Smooth muscle cell of trachea (primary cell): ENCODE measurements at places on chromosomes 6 and 20. TPM values are rescaled to one million over a fixed set of nuclear protein-coding genes. Genes with fewer than 3 reads are reported as not detected.

Gene DEFB128
- total RNA-seq, result not detected in 2 replicates

Gene PAQR8
- total RNA-seq, result 6.5 and 7.1 TPM in 2 replicates

Gene RTEL1
- 12.2 and 14.7 TPM in 2 replicates for total RNA-seq

Gene CDS2
- total RNA-seq, result 33.7 and 39.4 TPM in 2 replicates

Gene OR2J3
- total RNA-seq, result not detected in 2 replicates

Gene BCL2L1
- total RNA-seq, result 68.7 and 87.5 TPM in 2 replicates

Gene SCRT2
- total RNA-seq, result not detected in 2 replicates

Gene RNF182
- total RNA-seq, result 2.3 and 3.8 TPM in 2 replicates

Gene TRIM40
- not detected in 2 replicates for total RNA-seq

Gene PRR18
- total RNA-seq, result not detected in 2 replicates

Gene BNIP5
- total RNA-seq, result not detected in 2 replicates

Gene BMP6
- 0.87 and 1.3 TPM in 2 replicates for total RNA-seq

Gene ZFP57
- total RNA-seq, result 0.17 and 0.29 TPM in 2 replicates

Gene MICA
- total RNA-seq, result 34.9 and 37.7 TPM in 2 replicates

Gene RUNX2
- total RNA-seq, result 2.2 and 4.5 TPM in 2 replicates

Gene KCNK17
- total RNA-seq, result not detected in 2 replicates

Gene AKAP7
- 3.1 and 3.8 TPM in 2 replicates for total RNA-seq

Gene IMPG1
- total RNA-seq, result not detected in 2 replicates

Gene APOM
- 1.0 and 1.3 TPM in 2 replicates for total RNA-seq

Gene SENP6
- total RNA-seq, result 58.9 and 76.6 TPM in 2 replicates

Gene SLC17A4
- total RNA-seq, result not detected in 2 replicates

Gene SIRPA
- 25.7 and 26.5 TPM in 2 replicates for total RNA-seq

Gene SYCP2L
- not detected in 2 replicates for total RNA-seq

Gene HCK
- total RNA-seq, result not detected in 2 replicates

Gene ZSCAN31
- total RNA-seq, result 38.3 and 47.6 TPM in 2 replicates

Gene C6orf141
- total RNA-seq, result 0.17 and 1.3 TPM in 2 replicates

Gene C6orf62
- total RNA-seq, result 99.4 and 169 TPM in 2 replicates

Gene TMEM74B
- 0.15 TPM in 1 of 2 replicates, not detected in the other for total RNA-seq

Gene RTN4IP1
- 6.0 and 13.1 TPM in 2 replicates for total RNA-seq

Gene CALHM4
- total RNA-seq, result not detected in 2 replicates

Gene TRIM10
- total RNA-seq, result not detected in 2 replicates
